ENCODE measurements at places on chromosomes 11 and 22.
A peak's percentile ranks its signal among the peaks of the same experiment; 100 is the strongest.

GRCh38 chr22:21940521-21940920, 12.1 kb downstream of the PPM1F start:
- no peak for DNase-seq

GRCh38 chr22:30655532-30655931, 12.1 kb downstream of the DUSP18 start:
- no peak for DNase-seq

DNA sequence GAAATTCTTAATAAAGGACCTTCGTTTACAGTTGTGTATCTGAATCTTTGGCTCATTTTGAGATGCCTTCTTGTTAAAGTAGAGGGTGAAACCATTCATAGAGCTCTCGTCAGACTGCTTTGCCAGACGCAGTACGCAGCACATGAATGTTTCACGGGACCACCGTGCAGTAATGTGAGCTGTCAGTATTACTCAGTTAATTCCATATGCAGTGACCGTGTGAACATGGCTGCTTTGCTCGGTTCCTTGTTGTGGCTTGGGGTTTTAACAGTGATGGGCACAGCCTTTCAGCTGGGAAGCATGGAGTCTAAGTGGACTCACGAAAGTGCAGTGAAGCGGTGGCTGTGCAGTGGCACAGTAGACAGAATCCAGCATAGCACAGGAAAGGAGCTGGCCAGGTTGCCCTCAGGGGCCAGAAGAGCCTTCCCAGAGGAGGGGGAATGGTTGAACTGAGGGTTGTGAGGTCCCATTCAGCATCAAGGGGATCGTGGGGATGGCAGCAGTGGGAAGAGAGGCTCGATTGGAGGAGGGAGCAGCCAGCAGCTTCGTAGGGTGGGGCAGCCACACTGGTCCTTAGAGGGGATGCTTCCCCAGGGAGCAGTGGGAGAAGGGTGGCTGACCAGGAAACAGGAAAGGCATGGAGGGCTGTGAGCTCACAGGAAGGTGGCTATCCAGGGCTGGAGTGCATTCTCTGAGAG, 31.4 kb downstream of the PPFIA1 start:
- DNase-seq, result no peak

DNA sequence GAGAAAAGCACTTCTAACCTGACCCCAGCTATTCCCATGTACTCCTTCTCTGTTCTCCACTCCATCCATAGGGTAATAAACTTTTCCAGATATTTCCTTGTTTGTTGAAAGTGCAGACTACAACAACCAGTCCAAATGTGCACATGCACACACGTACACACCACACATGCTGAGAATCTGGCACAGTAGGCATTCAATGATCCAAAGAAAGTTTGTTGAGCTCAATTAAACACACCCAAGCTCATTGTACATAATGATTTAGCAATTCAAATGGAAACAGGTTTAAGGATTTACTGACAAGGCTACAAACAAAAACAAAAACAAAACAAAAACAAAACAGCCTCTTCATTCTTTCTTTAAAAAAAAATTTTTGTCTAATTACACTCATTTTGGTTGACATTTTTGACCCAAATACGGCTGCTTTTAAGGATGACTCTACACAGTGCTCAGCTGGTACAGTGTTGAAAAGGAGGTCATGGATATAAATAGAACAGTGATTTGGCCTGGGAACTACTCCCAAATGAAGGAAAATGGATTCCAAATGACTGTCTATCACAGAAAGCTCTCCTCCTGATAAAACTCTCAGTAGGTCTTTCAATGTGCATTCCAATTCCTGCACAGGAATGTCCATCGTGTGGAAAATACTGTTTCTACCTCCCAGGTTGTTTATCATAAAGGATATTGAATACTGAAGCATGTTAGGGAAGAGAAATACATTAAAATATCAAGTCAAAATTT, 232.2 kb downstream of the GUCY1A2 start:
- no peak for DNase-seq

- DNase-seq, result no peak
Measured at GRCh38 chr11:132531921-132532320, 1000.4 kb downstream of the OPCML start.

DNA sequence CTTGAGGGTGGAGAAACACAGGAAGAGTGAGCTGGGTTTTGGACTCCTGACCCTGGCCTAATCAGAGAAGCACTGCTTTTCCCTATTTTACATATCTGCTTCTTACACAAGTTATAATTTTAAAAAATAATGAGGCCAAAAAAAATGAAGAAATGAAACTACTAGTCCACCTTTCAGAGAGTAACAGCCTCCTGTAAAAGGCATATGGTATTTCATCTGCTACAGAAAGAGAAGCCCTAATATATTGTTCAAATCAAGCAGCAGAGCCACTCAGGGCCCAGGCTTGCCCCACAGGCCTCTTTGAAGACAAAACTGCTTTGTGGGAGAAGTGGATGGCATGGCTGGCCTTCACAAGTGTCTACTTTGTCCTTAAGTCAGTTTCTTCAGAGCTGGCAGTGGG, 10.0 kb downstream of the DIXDC1 start:
- no peak for DNase-seq

DNA sequence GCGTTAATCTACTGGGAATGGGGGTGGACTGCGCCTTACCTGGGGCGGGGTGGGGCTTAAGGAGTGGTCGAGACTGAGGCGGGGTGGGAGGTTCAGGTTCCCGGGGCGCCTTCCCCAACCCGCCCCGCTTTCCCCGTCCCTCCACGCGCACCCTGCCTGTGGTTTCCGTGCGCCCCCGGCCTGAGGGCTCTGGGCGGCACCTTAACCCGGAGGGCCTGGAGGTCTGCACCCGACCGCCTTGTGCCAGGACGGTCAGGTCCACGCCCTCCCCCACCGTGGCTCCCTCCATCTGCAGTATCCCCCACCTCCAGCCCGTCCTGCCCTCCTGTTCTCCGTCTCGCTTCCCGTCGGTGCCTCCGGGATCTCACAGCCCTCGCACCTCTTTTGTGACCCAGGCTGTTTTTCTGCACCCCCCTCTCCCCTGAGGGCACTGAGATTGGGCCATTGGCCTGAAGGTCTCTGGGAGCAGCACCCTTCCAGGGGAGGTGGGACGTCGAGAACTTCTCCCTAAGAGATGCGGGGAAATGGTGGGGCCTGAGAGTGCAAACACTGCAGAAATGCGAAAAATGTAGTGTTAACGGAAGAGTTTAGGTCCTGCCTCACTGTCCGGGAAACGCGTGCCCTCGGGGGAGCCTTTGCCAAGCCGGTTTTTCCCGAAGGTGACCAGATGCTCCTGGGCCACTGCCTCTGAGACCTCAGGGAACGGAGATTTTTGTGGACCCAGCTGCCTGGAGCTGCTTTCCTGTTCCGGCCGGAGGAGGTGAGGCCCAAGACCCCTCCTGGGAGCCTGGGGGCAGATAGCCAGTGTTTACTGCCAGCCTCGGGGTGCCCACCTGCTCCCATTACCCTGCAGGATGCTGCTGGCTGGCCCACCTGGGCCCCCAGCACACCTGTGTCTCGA, 1.2 kb upstream of the ASCL2 start:
- no peak for DNase-seq

DNA sequence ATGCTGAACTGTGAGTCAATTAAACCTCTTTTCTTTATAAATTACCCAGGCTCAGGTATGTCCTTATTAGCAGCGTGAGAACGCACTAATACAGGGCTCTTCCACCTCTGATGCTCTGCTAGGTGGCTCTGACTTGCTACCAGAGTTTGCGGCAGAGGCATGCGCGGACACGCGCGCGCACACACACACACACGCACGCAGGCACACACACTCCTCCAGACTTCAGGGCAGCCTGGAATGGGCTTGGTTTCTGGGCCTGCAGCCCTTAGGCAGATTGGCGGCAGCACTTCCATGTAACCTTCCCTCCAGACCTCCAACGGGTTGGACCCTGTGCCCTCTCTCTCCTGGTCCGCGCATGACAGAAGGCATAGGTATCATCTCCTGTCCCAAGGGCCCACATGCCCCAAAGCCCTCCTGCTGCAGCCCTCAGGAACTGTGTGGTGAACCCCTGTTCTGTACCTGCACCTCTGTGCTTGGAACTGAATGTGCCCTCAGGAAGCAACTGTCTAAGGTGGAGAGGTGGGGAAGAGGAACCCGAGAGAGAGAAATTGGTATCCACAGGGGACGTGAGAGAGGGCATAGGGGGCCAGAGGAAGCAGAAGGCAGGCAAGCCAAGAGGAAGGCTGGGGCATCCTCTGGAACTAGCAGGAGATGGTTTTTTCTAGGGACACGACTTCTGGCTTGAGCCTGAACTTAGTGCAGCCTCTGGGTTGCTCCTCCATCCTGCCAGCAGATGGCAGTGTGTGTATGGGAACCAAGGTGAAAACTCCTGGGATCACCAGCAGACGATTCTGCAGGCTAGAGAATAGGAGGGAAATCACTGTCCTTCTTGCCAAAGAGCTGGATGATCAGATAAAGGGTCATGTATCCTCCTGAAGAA, 23.4 kb upstream of the RIC3 start:
- peak; percentile 29 for DNase-seq

DNA sequence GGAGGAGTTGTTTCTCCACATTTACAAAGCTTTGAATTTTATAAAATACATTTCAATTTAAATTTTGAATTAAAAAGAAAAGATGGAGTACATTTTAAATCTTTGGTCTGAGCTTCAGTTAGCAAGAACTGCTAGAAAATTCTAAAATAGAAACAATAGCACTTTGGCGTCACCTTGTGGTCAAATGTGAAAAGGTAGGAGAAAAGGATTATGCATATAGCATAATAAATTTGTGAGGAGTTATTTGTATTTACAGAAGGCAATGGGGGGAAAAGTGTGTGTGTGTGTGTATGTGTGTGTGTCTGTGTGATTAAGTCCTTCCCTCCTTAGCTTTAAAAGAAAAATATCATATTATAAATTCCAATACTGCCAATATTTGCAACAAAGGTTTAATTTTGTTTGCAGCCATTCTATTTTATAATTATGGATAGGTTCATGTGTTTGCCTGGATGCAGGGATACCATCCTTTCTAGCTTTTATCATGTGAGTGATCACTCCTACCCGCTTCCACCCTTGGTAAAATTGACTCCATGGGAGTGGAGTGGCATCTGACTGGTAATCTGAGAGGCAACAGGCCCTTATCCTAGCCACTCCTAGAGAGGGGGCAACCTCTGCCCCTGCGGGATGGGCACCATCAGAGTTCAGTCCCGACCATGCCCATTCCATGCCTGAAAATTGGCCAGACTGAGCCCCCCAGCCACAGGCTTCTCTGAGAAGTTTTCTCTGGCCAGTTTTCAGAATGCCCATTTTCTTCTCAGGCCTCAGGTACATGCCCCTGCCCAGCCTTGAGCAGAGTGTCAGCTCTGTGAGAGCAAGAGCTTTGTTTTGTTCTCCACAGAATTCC, 13.6 kb upstream of the LGR4 start:
- no peak for DNase-seq

- no peak for DNase-seq
Measured at GRCh38 chr22:20918663-20919218, 1.5 kb downstream of the CRKL start.

- DNase-seq, result no peak
Measured at GRCh38 chr11:106917973-106918372, 100.3 kb downstream of the GUCY1A2 start.

All from anterior cingulate cortex (tissue), 58 donors.